ENCODE measurements at places on chromosomes 2 and 18.

- DNase-seq, result peak; percentile 44
Observed at GRCh38 chr2:103959174-103960128, 894.5 kb upstream of the POU3F3 start.

GRCh38 chr2:1972948-1973347 is 228.6 kb upstream of the PXDN start:
- no peak for DNase-seq

GRCh38 chr2:127790694-127791529 is 20.1 kb downstream of the WDR33 start:
- no peak for DNase-seq

DNA sequence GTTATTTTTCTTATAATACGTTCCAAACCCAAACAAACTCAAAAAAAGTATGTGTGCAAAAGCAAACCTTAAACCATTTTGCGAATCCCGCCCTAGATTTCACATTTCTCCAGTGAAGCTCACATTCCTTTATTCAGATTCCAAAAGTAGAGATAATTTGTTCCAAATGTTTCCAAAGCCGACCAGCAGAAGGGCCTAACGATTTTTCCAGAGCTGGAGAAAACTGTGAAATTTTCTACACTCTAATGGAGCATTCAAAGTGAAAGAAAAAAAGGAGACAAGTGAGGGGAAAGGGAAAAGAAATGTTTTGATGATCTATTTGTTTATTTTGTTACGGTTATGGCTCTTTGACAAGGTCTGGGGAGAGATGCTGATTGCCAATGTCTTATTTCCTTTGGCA is 286.5 kb upstream of the SLC14A2 start:
- no peak for DNase-seq

- no peak for DNase-seq
Observed at GRCh38 chr2:30217644-30218337, 13.5 kb upstream of the LBH start.

DNA sequence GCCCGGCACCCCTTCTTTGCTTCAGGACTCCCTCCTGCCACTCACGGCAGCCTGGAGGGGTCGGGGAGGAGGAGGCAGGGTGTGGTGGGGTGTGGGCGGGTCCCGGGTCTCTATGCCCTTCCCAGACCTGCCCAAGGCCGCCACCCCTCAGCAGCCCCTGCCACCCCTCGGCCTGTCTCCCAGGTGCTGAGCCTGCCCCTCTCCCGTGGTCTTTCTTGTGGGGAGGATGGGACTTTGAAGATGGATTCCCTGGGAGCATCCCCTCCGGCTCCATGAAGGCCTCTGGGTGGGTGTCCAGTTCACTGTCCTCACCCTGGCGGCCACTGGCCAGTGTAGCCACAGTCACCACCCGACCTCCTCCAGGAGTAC is 23.2 kb downstream of the KCNIP3 start:
- no peak for DNase-seq
